Myometrial cell (primary cell): ENCODE measurements at places on chromosomes 1 and 21. TPM values are rescaled to one million over a fixed set of nuclear protein-coding genes. Genes with fewer than 3 reads are reported as not detected.

TRAPPC3 gene
- total RNA-seq = 123 and 145 TPM in 2 replicates

SLFNL1 gene
- total RNA-seq = under 0.01 TPM in 1 of 2 replicates, not detected in the other

TRIM67 gene
- not detected in 2 replicates for total RNA-seq

HPCAL4 gene
- total RNA-seq = not detected in 2 replicates
